ENCODE measurements at places on chromosomes 3 and 15.

GRCh38 chr3:117709108-117709507 is 999.5 kb downstream of the TUSC7 start:
- no peak for DNase-seq

GRCh38 chr3:53804697-53805462 is 41.3 kb downstream of the CHDH start:
- DNase-seq = no peak

- no peak for DNase-seq
Observed at GRCh38 chr15:68542771-68543164, 36.0 kb upstream of the CORO2B start.

- no peak for DNase-seq
Observed at GRCh38 chr3:19885468-19885867, 48.5 kb downstream of the EFHB start.

GRCh38 chr3:107870943-107871638 is 219.7 kb downstream of the CD47 start:
- no peak for DNase-seq

DNA sequence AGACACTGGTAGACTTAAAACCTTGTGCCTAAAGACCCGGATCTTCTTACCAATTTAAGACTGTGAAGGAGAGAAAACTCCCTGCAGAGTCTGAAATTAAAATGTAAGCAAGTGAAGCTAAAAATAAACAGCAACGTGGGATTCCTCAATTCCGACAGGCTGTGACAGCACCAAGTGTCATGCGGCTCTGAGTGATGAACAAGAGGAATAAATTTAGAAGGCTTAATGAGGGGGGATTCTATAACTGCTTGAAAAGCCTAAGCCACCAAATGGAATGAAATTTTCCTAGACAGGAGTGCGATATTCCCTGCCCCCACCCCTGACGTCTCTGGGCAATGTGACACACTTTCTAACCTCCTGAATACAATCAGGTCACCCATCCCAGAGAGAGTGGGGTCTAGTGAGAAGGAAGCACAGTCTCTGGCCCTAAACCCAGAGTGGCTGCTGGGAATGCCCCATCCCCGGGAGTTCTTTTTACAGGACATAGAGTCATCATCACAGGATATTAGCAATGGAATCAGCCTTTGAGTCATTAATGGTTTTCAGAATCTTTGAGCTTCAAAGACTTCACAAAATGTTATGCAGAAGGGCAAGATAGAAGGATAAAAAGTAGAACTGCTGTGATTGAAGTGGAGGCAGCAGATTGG is 114.3 kb downstream of the EDEM1 start:
- no peak for DNase-seq

DNA sequence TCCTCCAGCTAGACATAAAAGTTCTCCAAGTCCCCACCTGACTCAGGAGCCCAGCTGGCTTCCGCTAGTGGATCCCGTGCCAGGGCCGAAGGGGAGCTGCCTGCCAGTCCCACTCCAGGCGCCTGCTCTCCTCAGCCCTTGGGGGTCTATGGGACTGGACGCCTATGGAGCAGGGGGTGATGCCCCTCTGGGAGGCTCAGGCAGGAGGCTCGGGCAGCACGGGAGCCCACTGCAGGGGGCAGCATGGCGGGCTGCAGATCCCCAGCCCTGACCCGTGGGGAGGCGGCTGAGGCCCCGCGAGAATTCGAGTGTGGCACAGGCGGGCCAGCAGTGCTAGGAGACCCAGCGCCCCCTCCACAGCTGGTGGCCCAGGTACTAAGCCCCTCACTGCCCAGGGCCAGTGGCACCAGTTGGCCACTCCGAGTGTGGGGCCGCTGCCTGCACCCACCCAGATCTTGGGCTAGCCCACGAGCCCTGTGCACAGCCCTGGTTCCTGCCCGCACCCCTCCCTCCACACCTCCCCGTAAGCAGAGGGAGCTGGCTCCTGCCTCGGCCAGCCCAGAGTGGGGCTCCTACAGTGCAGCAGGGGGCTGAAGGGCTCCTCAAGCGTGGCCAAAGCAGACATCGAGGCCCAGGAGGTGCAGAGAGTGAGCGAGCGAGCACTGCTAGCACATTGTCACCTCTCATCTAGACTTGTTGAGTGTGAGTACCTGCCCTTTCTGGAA is 221.3 kb upstream of the NSMCE3 start:
- DNase-seq = no peak

GRCh38 chr3:196662033-196662432 is 22.5 kb downstream of the NRROS start:
- no peak for DNase-seq

DNA sequence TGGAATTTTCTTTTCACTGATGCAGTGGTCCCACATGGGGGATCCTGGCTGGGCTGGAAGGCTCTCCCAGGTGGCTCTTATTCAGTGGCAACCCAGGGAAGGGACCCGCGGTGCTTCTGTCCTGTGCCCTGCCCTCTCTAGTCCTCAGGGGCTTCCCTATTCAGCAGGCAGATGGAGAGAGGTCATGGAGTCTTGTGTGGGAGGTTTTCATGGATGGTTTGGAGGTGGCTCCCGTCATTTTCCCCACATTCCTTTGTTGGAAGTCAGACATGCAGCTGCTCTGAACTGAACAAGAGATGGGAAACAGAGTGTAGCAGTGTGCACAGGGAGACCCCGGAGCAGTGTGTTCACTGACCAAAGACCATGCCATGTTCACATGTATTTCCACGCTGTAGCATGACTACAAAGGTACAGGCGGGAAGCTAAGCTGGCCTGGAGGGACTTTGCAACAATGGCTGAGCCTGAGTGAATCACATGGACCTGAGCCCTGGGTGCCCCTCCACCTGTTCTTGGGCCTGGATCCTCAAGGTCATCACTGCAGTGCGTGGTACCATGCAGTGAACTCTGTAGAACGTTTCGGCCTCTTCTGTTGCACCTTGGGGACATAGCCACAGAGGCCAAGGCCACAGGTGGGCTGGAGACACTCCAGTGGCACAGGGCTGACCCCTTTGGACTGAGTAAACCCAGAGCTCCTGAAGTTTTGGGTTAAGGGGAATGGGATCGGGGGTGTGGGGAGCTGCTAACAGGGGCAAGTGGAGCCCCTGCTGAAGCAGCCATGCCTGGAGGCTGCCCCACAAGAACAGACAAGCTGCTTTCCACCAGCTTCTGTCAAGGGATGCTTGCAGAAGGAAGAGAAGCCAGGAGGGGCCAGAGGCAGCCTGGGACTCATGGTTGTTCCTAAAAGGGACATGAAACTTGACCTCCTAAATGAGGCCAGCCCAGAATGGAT is 123.0 kb downstream of the ASB7 start:
- no peak for DNase-seq

DNA sequence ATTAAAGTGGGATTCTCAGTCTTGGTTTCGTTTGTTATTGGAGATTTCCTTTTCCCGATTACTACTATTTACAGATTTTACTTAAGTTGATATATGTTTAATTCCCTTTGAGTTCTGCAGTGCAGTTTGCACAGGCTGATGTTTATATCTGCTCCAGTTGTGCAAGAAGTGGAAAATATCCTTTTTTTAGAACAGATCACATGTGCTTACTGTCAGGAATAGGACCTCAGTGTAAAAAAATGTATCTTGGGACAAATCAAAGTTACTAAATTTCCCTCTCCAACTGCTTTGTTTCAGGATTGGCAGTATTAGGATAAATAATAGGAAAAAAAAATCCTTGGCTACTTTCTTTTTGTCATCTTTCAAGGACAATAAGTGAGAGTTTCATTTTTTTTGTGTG is 6.9 kb downstream of the MITF start:
- no peak for DNase-seq

- no peak for DNase-seq
Observed at GRCh38 chr3:112670824-112671223, 29.9 kb upstream of the CCDC80 start.

- no peak for DNase-seq
Observed at GRCh38 chr15:100043068-100043641, 298.6 kb downstream of the ADAMTS17 start.

DNA sequence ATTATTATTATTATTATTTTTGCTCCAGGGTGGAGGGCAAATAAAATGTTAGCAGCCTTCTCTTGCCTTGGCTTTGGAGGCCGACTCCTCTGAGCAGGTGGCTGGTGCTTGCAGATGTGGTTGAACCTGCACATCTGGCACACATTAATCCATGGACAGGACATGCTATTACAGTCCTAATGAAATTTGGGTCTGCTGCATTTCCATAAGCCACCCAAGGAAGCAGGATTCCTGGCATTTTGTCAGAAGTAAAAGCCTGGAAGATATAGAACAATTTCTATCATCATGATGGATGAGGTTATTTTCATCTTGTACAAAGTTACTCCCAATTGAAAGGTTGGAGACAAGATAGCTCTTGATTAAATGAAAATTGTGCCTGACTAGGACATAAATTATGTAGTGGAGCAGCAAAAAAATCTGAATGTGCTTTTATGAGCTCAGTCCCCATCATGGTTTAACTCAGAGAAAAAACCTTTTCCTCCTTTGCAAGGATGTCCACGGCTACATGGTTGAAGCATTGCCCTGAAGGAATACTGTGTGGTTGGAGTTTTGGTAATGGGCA is 130.9 kb upstream of the RGMA start:
- DNase-seq = no peak

- DNase-seq = peak; percentile 93
Observed at GRCh38 chr15:69668963-69669362, 216.3 kb downstream of the RPLP1 start.

GRCh38 chr15:56184516-56184915 is 59.2 kb downstream of the RFX7 start:
- no peak for DNase-seq

DNA sequence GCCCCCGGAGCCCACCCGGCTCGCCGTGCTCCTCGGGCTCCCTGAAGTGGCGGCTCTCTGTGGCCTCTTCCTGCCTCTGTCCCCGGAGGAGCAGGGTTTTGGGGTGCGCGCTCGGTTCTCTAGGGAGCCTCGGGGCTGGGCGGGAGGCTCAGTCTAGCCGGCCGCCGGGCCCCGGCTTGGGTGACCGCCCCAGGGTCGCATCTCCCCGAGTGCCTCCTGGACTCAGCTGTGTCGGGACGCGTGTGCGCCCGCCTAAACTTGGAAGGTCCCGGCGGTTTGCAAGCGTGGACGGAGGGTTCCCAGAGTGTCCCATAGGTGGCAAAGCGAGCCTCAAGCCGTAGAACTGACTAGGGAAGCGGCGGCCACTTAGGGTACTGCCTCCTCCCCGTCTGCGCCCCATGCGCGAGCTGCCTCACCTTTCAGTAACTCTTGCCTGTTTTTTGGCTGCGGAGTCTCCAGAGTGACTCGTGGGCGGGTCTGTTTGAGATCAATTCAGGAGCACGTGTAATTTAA is 601 bp downstream of the ACTL6A start:
- peak; percentile 66 for DNase-seq

DNA sequence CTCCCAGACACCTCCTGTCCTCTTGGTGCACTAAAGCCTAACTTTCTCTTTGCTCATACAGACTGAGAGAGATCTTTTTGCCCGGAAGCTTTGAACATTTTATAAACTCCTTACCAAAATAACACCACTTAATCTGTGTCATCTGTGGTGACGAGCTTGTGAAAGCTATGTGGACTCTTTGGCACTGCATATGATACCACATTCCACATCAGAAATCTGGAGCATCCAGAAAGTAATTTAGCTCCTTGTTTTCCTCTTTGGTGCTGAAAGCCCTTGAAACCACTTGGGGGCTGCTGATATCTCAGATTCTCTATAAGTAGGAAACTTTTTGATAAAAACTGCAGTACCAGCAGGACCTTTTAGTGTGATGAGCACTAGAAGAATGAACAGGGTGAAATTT is 128.3 kb downstream of the ALCAM start:
- DNase-seq = no peak

- DNase-seq = peak; percentile 19
Observed at GRCh38 chr3:17233398-17233800, 348.6 kb downstream of the PLCL2 start.

Measured in NK-92 treated with Interleukin-12 subunit alpha and Interleukin-12 subunit beta, amount 100 ng/mL, for 24 hours (cell line).